Stimulated activated CD4-positive, alpha-beta T cell treated with anti-CD3 and anti-CD28 coated beads, Interleukin-15, amount 100 ng/mL, for 24 hours (primary cell): ENCODE measurements at places on chromosomes 7 and 10.
A peak's percentile ranks its signal among the peaks of the same experiment; 100 is the strongest.

DNA sequence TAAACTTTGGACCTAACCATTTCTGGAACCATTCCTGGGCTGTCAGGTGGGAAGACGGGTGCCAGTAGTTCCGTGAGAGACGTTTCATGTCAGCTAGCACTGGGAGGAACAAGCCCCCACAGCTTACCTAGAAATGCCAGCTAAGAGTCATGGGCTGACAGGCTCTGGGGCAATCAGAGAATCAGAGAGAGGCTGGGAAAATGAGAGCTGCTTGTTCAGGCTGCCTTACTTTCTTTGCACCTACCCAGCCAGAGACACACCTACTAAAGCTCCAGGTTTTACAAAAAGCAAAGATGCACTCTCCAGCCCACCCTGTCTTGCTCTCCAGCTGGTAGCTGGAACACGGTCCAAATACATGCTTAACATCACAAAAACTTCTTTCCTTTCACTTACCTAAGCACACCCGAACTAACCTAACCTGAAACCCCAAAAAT lies 688 bp downstream of the PTN start:
- DNase-seq = no peak

DNA sequence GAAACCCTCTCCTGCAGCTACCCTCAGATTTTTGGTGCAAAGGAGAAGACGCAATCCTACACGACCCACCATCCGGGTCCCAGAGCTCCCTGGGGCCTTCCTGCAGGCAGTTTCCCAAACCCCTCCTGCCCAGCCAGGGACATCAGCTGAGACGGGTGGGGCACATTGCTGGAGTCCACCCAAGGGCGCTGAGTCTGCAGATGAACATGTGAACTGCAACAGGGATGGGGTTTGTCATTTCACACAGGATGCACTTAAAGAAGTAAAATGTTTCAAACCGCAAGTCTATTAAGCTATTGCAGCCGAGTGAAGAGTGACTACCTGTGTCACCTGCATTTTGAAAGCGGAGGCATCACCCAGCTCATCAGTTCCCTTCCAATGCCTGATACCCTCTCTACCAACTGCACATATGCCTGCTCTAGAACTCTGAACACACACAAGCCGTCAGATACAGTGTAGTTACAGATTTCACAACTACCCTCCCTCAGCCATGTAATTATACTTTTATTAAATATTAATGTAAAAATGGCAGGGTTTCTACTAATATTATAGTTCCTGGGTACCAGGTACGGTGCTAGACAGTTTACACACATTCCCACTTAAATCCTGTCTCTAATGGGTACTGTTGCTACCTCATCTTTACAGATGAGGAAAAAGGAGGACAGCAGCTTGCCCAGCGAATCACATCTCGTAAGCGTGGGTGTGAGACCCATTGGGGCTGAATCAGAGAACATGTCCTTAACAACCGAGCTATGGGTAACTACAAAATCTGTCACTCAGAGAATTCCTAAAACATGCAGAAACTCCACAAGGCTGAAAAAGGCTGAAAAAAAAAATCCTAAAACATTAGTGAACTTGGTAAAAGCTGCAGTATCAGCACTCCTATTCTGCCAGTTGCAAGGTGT lies 71.2 kb downstream of the GRB10 start:
- DNase-seq = no peak

DNA sequence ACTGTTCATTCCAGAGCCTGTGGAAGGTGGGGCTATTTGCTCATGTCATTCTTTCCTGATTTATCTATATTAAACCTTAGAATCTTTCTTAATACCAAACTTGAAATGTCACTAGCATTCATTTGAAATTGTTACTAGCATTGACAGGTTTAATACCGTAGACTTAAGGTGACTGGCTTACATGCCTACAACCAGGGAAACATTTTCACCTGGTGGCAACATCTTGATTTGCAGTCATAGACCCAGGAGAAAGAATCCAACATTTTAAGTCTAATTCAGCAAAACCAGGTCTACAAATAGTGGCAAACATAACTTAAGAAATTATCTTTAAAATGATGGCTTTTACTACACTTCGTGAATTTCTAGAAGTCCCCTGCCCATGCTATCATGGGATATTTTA lies 353.7 kb downstream of the HTR7 start:
- DNase-seq = no peak

GRCh38 chr10:113867904-113868303 lies 13.4 kb downstream of the NHLRC2 start:
- DNase-seq = no peak

DNA sequence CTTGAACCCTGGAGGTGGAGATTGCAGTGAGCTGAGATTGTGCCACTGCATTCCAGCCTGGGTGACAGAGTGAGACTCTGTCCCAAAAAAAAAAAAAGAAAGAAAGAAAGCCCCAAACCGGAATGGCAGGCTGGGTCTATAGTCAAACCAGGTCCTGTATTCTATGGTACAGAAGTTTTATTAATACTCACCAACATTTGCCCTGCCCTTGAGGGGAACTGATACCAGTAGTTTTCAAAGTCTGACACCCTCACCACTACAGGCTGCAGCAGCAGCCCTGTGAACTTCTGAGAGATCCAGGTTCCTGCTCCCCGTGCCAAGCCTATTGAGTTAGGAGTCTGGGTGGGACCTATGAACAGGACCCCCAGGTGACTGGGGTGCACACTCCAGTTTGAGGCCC lies 80.6 kb downstream of the RGS10 start:
- DNase-seq = no peak

DNA sequence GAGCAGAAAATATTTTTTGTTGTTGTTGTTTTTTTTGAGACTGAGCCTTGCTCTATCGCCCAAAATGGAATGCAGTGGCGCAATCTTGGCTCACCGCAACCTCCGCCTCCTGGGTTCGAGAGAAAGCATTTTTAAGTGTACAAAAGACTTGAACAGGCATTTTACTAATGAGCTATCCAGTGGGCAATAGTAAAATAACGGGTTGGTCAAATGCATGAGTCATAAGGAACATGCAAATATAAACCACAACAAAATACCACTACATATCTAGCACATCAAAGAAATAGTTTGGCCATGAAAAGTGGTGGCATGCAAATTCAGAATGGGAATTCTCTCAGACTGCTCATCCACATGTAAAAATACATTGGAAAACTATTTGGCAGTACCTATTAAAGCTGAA lies 71.7 kb upstream of the TMEM106B start:
- no peak for DNase-seq

DNA sequence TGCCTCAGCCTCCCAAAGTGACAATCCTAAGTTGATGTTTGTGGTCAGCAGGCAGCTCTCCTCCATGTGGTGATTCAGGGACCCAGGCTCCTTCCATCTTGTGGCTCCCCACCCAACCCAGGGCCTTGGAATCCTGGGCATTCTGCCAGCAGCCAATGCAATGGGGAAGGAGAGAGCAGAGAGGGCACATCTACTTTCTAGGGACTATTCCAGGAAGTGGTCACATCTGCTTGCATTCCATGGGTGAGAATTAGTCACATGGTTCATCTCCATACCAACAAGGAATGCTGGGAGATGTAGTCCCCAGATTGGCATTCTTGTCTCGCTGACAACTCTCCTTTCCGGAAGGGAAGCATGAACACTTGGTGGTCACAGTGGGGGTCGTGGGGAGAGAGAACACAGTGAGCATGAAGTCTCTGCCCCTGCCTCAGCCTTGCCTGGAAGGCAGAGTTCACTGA lies 9.9 kb upstream of the SRRM3 start:
- DNase-seq = no peak

DNA sequence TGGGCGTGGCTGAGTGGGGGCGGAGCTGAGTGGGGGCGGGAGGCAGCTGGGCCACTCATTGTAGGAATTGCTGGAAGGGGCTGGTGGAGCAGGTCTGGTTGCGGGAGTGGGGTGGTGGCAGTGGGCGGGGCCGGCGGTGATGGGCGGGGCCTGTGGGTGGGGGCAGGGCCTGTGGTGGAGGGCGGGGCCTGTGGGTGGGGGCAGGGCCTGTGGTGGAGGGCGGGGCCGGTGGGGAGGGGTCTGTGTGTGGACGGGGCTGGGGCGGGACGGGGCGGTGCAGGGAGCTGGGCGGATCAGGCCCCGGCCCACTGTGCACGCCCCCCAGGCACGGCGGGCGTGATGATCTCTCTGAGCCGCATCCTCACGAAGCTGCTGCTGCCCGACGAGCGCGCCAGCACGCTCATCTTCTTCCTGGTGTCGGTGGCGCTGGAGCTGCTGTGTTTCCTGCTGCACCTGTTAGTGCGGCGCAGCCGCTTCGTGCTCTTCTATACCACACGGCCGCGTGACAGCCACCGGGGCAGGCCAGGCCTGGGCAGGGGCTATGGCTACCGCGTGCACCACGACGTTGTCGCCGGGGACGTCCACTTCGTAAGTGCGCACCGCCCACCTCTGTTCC lies 14.0 kb downstream of the SLC29A4 start:
- peak; percentile 70 for DNase-seq

DNA sequence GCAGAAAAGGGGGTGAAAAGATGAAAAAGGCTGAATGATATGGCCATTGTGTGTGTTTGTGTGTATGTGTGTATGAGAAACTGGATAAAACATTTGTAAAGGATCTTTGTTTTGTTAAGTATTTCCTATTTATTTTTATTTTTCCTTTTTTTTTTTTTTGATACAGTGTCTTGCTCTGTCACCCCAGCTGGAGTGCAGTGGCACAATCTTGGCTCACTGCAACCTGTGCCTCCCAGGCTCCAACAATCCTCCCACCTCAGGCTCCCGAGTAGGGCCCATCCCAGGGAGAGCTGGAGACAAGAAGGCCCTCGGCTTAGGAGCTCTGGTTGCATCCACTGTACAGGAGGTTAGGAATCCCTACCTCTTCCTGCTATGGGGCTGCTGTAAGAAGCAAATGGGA lies 6.9 kb upstream of the CALML5 start:
- no peak for DNase-seq

DNA sequence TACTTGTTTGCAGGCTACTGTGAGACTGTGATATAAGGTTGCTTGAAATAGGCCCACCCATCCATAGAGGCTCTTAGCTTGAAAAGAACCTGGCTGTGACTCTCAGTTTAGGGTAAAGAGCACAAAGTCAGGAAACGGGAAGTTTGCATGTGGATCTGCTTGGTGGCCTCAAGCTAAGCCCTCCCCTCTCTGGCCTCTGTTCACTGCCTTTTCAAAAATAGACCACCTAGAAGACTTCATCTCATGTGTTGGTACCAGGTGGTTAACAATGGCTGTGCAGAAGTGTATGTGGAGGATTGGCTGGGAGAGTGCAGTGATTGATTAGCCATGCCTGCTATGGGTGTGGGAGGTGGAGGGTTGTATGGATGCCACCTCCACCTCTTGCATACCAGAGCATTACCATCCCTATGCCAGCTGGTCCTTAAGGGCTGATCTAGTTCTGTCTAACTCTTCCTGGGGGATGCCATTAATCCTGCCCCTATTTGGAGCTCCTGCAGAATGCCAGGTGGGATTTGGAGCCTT lies 122.0 kb downstream of the ZMIZ1 start:
- no peak for DNase-seq

- no peak for DNase-seq
Measured at GRCh38 chr10:43054593-43054992, 22.3 kb upstream of the RET start.

GRCh38 chr10:47027108-47027783 lies 116.0 kb downstream of the PTPN20 start:
- DNase-seq = no peak

DNA sequence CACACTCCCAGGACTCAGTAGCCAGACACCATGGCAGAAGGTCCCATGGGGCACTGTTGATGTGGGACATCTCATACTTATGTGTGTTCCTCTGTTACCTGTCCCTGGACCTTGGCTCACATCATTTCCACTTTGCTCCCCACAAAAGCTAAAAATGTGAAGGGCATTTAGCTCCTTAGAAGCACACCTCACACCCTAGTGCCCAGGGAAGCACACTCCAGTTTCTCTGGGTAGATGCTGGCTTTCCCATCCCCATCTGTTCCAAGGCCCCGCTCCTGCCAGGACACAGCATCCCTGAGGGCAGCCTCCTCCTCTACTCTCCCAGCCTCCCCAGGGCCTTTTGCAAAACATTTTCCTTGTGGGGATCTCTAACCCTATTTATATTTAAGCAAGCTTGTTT lies 572.4 kb upstream of the MGMT start:
- no peak for DNase-seq

DNA sequence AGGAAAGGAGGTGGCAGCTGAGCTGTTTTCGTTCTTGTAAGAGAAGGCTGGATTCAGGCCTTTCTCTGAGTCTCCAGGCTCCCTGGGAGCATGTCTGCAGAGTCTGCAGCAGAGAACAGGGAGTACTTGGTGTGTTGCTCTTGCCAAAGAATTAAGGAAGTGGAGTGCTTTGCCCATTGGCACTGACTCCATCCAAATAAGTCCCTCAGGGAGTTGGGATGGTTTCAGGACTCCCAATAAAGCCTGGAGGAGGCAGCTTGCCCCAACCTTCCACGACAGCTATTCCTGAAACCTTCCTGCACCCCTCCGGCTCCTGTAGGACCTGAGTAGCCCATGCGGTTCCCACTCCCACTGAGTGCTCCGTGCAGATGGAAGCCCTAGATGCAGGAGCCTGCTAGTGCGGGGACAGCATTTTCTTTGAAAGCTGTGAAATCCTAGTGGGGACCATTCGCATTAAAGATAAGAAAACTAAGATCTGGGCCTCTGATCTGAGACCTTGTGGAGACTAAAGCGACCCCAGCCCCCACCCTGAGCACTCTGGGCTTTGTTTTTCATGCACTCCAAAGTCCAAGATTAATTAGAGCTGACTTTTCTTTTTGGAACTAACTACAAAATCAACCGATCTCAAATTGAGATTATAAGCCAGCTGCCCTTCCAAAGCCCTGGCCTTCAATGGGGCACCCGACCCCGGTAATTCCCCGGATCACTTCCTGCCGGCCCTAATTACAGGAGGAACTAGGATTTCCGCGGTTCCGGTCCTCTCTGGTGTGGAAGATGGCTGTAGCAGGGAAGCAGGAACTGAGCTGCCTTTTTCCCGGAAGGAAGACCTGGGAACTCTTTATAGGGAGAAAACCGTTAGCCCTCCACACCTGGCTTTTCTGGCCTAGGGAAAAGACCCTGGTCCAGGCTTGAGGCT lies 110.2 kb downstream of the COL13A1 start:
- DNase-seq = no peak

DNA sequence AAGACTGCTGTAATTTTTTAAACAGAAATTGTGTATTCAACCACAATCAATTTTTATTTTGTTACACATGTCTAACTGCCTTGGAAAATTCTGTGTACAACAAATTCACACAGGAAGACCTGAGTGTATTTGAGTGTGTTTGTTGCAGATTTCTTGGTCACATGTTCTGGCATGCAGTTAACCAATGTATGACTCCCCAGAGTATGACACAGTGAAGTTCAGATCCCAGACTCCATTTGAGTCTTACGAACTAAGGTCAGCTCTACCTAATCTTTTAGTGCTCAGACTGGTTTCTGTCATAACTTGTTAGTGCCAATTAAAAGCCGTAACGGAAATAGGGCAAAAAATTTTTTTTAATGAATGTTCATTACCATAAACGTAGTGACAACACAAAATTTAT lies 5.8 kb downstream of the GNAI1 start:
- DNase-seq = no peak

GRCh38 chr7:101595246-101595645 lies 33.9 kb downstream of the MYL10 start:
- no peak for DNase-seq
